Heart right ventricle (tissue), 16 donors: ENCODE measurements at places on chromosomes 2 and 18.

DNA sequence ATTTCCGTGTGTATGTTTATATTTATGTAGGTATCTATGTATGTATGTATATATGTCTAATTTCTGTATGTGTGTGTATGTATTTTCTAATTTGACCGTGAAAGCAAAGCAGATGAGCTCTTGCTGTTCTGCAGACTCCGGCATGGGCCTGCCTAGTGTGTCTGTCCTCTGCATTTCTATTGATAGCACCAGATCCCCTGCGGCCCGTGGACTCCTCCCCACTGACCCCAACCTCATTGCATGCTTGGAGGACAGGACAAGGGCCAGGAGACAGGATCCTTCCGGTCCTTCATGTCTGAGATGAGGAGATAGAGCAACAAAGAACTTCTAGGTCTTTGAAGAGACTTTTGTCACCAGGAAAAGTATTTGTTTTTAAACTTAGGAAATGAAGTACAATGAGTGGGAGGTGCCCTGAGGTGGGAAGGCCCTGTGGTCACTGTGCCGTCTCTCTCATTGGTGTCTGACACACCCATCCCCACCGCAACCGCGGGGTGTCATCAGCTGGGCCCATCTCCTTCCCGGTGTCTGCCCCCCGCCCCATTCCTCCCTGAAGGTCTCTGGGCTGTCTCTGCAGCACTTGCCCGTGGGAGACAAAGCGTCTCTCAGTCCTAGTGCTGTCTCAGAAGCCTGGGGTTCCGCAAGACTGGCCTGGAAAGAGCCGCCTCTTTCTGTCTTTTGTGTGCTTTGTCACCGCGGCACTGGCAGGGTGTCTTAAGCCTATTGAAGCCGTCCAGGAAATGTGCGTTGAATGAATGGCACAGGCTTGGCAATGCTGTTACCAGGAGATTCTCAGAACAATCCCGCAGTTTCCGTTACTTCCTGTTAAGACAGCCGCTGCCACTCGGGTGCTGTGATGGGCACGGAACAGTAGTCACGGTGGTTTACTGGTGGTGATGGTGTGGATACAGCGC is 216.4 kb downstream of the AGAP1 start:
- no peak for DNase-seq

GRCh38 chr2:236600892-236601291 is 31.3 kb downstream of the ACKR3 start:
- no peak for DNase-seq

- DNase-seq: peak; percentile 61
Observed at GRCh38 chr2:37671009-37671815, at the start of gene CDC42EP3. Gene CDC42EP3 (minus strand): TSS chr2:37671642. CDS start chr2:37646587, 25,055 bp downstream.

DNA sequence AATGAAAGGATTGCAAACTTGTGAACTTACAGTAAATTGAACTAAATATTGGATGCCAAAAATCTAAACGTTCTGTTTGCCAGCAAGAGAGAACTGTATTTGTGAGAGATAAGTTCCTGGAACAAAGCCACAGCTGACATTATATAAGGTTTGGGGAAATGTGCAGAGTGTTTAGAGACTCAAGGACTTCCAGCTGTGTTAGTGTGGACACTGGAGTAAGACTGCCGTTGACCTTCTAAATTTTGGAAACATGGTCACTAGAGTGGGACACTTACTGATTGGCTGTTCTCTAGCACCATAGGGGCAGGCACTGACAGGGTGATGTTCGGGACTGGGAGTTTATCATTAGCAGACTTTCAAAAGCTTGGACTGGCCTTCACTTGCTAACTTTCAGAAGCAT is 40.5 kb downstream of the SCN9A start:
- no peak for DNase-seq

DNA sequence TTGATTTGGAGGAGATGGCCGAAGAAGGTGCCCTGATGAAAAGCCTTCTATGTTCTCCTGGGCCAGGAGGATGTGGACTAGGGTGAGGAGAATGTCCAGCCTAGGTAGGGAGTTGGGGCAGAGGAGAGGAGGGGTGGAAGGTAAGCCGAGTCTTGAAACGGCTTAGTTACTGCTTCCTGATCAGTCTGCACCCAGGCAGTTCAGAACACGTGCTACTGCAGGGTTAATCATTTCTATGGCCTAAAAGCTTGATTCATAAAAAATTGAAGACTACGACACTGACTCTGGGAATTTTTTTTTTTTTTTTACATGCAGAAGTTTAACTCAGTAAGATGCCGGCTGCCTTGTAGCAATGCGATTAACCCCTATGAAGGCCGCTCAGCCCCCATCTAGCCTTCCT is 125.3 kb downstream of the TMEM163 start:
- DNase-seq: no peak
